Inflammatory macrophage treated with lipopolysaccharide for 4 hours (primary cell): ENCODE measurements at places on chromosomes 13 and 19.

- DNase-seq = peak; percentile 67
Measured at GRCh38 chr13:51125495-51126226, 14.6 kb upstream of the C13orf42 start.

- no peak for DNase-seq
Measured at GRCh38 chr13:76636829-76637228, 249.4 kb downstream of the KCTD12 start.

DNA sequence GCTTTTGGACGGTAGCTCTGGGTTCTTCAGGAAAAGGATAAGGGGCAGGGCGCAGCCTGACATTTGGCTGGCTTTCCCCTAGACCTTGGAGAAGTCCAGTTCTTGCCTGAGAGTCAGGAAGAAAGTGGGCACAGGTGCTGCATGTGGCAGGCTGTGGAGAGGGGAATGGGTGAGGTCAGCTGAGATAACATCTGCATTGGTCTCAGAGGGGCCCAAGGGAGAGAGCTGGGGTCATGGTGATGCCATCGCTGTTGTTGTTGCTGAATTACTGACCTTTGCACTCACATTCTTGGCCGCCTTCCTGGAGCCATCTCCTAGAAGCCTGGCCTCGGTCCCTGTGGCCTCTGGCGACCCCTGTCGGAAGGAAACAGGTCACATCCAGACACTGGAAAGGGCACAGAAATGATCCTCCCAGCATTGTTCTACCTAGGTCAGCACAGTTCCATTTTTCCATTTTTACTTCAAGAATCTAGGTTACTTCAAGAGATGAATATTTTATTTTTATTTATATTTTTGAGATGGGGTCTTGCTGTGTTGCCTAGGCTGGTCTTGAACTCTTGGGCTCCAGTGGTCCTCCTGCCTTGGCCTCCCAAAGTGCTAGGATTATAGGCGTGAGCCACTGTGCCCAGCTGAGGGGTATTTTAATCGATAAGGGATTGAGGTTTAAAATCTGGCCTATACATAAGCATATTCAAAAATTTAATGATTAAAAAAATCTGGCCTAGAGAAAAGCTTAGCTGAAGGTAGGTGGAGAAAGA lies 6.5 kb upstream of the LIPE start:
- DNase-seq = peak; percentile 54

GRCh38 chr19:44623080-44623479 lies 9.7 kb downstream of the IGSF23 start:
- peak; percentile 43 for DNase-seq

GRCh38 chr19:584240-585001 lies 5.3 kb upstream of the HCN2 start:
- DNase-seq = peak; percentile 22

DNA sequence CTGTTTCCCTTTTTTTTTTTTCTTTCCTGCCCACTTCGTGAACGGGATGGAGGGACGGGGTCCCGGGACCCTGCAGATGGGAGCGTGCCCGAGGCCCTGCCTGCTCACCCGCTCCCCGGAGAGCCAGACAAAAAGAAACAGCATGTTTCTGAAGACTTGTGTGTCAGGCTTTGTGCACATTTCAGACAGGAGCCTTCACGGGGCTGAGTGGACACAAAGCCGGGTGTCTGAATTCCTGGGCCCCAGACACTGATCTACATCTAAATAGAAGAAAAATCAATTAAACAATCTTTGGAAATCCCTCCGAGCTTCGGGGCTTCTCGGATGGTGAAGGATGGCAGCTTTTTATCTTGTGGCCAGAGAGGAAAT lies 4.2 kb downstream of the PGPEP1 start:
- no peak for DNase-seq

- DNase-seq = no peak
Measured at GRCh38 chr13:97285221-97285955, 63.3 kb downstream of the MBNL2 start.

GRCh38 chr13:113411216-113412023 lies 41.9 kb downstream of the ADPRHL1 start:
- DNase-seq = peak; percentile 4

DNA sequence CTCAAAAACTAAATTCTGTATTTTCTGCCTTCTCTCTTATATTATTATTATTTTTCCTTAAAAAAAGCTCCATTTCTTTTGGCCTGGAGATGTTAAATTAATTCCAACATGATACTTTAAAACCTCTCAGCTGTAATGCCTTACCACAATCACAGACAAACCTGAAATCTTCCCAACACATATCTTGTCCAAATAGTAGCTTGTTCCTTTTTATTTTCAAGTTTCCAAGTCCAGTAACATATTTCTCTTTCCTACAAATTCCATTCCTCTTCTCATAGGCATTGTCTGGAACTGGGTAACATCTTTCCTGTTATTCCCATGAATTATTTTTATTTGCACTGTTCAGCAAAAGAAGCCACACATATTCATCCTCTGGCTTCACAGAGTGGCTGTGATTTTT lies 137.0 kb downstream of the SLITRK6 start:
- no peak for DNase-seq

- no peak for DNase-seq
Measured at GRCh38 chr13:108437496-108437895, 168.0 kb downstream of the TNFSF13B start.

- DNase-seq = no peak
Measured at GRCh38 chr13:25798998-25799397, 252.8 kb downstream of the SHISA2 start.

DNA sequence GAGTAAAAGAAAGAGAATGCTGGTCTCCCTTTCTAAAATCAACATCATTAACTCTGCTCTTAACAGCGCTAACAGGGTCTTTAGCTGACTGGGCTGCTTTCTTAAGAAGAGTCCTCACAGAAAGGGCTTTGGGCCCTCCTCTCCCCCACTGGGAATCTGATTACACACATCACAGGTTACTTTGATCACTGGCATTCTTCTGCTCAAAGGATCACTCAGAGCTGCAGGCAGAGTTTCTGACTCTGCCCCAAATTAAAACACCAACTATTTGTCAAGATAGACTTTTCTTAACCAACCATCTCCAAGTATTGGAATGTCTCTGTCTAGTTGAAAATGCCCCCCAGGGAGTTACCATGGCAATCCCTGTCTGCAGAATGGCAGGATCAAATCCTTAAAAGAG lies 31.1 kb upstream of the SIAH3 start:
- DNase-seq = no peak

- DNase-seq = no peak
Measured at GRCh38 chr13:44448875-44449274, 75.3 kb downstream of the SERP2 start.

DNA sequence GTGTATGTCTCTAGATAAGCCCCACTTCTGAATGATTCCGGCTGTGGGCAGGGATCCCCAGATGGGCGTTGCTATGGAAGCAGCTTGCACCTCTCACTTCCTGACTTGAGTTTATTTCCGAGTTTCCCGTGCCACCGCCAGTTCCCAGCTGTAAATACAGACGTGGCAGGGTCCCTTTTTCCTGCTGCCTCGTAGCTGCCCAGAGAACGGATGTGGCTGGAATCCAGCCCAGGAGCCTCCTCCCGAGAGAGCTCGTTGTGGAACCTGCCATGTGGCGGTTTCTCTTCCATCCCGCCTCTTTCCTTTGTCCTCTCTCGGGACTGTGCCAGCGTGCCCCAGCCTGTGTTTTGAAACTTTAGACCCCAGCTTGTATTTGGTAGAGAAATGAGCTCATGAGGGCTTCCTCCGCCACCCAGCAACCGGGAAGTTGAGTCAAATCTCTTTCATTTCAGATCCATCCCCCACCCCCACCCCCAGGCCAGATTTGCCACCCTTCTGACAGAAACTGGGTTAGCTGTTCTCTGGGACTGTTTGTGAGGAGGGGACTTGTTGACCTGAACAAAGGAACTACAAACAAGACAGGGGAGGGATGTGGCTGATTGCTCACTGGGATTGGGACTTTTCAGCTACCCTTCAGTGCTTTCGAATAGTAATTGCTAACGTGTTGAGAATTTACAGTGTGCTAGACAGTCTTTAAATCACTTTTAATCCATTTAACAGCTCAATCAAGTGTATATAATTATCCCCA lies 96.6 kb downstream of the SIPA1L3 start:
- DNase-seq = peak; percentile 26

GRCh38 chr13:32164622-32165268 lies 133.2 kb downstream of the FRY start:
- peak; percentile 24 for DNase-seq

GRCh38 chr19:33254245-33254824 lies 28.7 kb upstream of the SLC7A10 start:
- DNase-seq = no peak

DNA sequence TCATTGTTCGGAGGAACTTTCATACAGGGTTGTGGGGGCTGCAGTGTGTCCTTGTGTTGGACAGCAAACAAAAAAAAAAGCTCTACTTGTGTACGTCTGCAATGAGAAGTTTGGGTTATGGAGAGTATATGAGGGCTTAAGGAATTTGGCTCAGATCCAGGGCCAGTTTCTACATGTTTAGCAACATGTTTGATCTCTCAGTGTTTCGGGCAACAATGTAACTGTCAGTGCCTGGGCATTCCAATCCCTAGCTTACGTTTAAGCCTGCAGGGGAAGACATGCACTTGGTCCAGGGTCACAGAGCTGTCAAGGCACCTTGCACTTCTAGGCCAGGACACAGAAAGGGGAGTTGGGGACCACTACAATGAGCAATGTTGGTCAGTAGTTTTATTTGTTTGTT lies 13.9 kb downstream of the ZNF543 start:
- DNase-seq = no peak

- no peak for DNase-seq
Measured at GRCh38 chr19:19305696-19306095, 14.6 kb downstream of the SUGP1 start.

DNA sequence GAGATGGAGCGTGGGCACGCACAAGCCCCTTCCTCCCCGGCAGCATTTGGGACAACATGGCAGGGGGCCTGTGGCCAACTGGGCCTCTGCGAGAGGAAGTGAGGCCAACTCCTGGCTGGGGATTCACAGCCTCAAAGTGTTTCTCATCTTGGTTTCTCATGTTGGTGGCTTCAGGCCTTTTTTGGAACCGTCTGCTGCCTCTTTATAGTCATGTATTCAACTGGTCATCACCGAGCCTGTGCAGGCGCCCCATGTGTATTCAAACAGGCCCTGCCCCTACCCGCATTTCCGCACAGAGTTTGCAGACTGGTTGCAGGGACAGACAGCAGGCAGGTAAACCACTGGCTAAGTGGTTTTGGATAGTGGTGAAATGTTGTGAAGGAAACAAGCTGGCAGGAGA lies 17.3 kb upstream of the RELB start:
- no peak for DNase-seq

- DNase-seq = no peak
Measured at GRCh38 chr19:11005521-11005920, 44.7 kb downstream of the SMARCA4 start.

DNA sequence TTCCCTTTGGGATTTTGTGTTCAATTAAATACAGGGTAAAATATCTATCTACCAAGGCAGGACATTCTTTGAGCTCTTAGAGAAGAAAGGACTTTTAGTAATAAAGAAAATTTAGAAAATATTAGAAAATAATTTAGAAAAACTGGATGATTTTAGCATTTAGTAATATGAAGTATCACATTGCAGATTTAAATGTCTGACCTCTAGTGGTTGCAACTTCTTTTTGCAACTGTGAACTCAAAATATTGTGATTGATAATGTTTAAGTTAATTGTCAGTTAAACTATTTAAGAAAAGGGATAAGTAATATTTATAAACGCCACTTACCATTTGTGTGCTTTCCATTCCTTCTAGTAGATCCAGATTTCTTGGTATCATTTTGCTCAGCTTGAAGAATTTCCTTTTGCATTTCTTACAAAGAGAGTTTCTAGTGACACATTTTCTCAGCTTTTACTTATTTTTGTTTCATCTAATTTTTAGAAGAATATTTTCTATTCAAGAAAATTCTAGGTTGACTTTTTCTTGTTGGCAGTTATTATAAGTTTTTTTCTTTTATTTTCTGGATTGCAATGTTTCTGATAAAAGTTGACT lies 10.3 kb upstream of the POSTN start:
- DNase-seq = no peak

- DNase-seq = no peak
Measured at GRCh38 chr13:71851498-71852409, 15.2 kb downstream of the DACH1 start.

DNA sequence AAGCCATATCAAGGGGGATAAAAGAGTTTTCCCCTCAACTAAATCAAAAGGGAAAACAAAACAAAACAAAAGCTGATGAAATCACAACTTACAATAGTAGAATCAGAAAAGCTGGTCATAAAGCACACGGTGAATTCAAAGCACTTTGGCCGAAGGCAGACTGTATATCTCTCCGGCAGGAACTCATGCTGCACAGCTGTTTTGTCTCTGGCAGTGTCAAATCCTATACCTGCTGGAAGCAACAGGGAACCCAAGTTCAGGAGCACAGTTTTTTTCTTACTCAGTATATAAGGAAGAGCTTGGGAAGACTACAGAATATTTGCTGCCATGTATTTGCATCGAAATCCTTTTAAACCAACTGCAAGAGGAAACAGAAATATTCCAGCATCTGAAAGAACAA lies 213.7 kb downstream of the RFC3 start:
- no peak for DNase-seq

DNA sequence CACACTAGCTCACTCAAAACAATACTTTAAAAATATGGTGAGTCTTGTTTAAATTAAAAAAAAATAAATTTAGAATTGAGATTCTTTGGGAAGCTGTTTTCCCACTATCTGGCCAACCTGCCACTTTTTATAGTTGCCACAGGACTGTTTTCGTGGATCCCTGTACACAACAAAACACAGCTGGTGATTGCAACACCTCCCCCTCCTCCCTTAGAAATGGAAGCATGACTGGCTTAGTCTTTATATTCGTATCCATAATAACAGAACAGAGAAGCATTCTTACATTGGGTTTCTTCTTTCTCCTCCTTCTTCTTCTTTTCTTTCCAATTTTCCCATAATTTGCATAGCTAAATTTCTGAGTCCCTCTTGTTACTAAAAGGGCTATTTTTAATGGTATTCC lies 79.5 kb upstream of the GJB6 start:
- DNase-seq = peak; percentile 57

DNA sequence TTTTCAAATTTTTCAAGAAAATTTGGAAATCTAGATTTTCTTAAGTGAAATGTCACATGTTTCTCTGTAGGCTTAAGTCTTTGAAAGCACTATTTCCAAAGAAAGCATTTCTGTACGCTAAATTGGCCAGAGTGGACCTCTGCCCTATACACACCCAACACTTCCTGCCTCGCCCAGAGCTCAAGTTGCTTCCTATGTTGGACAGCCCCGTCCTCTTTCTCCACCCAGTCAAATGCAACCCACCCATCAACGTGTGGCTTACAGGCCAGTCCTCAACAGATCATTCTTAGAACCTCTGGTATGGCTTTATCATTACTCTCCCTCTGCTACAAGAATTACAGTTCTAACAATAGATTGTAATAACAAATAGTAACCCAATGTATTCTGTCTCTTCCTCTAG lies 24.2 kb downstream of the KLF12 start:
- DNase-seq = no peak

- DNase-seq = no peak
Measured at GRCh38 chr13:34214686-34215085, 396.7 kb downstream of the RFC3 start.
